ENCODE measurements at places on chromosomes 7 and 10.

- DNase-seq, result no peak
These were observed 36.5 kb downstream of the CAMK2B start for GRCh38 chr7:44288811-44289340.

GRCh38 chr10:110207805-110208613, 604 bp downstream of the MXI1 start:
- peak; percentile 53 for DNase-seq

- DNase-seq, result no peak
These were observed 87.2 kb downstream of the RNF216 start for GRCh38 chr7:5694221-5694754.

- DNase-seq, result peak; percentile 87
These were observed 716 bp downstream of the SMARCD3 start for GRCh38 chr7:151247611-151248345.

DNA sequence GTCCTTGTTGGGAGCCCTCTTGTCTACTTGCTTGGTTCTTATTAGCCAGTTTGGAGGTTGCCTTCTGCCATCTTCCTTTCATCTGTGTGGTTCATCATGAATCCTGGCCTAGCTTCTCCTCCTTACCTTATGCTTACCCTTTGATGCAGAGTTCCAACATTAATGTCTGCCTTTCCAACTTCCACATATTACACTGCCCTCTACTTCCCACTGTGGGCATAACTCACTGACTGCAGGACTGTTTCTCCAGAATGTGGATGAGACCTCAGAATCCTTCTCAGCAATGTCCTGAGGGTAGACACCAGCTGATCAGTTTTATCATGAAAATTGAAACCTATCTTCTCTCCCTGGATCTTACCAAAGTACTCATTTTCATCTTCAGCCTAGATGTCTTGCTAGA, 491.0 kb downstream of the LRMDA start:
- DNase-seq, result no peak

GRCh38 chr7:87435546-87435945, 39.9 kb downstream of the ABCB4 start:
- no peak for DNase-seq

DNA sequence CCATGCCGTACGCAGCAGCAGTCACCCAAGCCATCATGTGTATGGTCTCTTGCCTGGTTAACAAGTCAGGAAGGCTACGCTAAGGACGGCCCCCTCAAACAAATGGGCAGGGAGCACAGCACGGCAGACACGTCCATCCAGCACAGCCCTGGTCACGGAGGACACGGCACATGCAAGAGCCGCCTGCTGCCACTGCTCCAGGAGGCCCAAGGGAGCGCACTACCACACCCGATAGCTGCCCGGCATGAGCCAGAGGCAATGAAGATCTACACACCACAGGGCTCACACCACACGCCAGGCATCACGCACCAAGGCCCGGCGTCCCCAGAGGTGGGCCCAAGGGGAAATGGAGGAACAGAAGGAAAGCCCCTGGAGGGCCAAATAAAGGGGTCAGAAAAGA, 134.2 kb downstream of the MAD1L1 start:
- no peak for DNase-seq

DNA sequence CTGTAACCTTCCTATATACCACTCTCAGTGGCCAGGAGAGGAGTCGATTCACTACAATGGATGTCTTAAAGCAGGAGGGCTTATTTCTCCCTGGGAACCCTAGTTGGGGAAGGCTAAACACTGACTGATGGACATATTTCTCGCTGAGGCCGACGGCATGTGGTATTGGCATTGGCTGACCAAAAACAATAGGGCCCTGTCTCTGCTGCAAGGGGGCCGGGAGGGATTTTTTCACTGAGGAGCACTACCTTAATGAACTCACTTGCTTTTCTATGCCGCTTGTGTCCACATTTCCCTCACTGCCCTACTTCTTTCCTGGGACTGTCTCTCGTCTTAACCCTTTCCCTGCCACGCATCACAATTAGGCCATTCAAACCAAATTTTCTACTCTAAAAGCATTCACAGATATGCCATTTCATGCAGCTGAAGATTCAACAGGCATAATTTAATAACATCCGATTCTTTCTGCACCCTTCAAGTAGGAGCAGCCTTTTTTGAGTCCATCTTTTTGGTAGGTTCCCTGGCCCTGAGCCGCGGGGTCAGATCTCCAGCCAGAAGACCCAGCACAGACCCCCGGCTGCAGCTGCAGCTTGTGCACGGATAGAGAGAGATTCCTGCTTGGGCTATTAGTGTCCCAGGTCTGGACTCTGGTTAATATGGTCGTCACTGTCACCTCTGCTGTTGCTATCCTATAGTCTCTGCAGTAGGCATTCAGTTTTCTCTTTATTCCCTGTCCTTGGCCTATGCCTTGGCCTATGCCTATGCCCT, 118.7 kb downstream of the HIPK2 start:
- DNase-seq, result no peak

DNA sequence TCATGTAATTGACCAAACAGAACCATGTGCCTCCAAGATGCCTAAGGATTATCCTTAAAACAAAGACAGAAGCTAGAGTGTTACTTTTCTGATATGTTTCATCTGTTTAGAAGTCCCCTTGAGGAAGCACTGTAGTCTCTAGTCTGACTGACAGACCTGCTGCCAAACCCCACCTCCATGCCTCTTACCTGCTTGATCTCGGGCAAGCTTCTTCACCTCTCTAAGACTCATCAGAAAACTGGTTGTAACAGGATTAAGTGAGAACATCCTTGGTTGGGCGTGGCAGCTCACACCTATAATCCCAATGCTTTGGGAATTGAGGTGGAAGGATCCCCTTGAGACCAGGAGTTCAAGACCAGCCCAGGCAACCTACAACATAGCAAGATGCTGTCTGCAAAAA, 42.2 kb upstream of the OTUD1 start:
- no peak for DNase-seq

Data from 8988T (cell line).